RWPE1 (cell line): ENCODE measurements at places on chromosomes 2 and 18.

DNA sequence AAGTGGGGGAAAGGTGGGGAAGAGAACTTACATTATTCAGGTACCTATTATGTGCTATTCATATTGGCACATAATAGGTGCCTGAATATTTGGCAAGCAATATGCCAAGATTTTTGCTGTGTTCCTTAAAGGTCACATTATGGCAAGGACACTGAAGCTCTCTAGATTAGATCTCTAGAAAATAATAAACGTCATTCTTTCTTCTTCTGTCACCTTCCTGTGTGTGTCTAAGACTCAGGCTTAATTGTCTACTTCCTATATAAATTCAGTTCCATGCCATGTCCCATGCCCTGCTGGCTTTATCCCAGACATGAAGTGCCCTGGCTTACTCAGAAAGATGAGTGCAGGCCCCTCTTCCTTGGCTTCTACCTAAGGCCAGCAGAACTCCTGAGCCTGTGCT lies 191.1 kb upstream of the CTAGE1 start:
- no peak for DNase-seq

GRCh38 chr2:200862532-200863000 lies 1.9 kb downstream of the CLK1 start:
- DNase-seq, result no peak

GRCh38 chr2:120275617-120276400 lies 23.2 kb downstream of the RALB start:
- no peak for DNase-seq

- DNase-seq, result no peak
Observed at GRCh38 chr2:24834733-24835395, 41.6 kb downstream of the CENPO start.

GRCh38 chr2:43020296-43020695 lies 206.1 kb downstream of the ZFP36L2 start:
- no peak for DNase-seq

- DNase-seq, result no peak
Observed at GRCh38 chr18:62420151-62420512, 95.0 kb downstream of the TNFRSF11A start.

DNA sequence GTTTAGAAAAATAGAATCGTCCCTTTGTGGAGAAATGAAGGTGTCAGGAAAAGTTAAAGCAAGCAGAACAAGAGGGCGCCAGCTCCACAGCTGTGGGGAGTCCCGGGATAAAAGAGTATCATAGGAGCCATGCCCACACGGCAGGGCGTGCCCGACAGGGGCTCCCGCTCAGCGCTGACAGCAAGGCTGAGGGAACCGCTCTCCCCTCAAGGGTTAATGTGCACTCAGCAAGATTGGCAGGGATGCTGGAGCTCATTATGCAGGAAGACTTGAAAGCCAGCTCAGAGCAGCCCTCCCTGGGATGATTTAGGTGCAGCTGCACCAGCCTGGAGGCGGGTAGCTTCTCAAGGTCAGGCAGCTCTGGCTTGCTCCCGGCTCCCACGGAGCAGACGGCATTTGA lies 500.2 kb downstream of the EIPR1 start:
- no peak for DNase-seq

DNA sequence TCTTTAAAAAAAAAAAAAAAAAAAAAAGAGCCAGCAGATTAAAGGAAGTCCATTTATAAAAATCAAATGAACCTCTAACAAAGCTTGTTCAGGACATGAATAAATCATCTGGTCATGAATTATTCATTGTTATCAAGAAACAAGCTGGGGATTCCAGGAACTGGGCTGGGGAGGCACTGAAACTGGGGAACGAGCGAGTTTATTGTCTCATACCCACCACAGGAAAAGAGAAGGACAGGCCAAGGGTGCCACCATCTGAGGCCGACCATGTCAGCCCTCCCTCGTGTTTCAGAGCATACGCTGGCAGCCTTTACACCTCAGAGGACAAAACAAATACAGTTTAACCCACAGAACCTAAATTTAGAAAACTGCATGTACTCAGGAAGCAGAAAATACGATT lies 164.2 kb downstream of the VWC2L start:
- DNase-seq, result no peak

DNA sequence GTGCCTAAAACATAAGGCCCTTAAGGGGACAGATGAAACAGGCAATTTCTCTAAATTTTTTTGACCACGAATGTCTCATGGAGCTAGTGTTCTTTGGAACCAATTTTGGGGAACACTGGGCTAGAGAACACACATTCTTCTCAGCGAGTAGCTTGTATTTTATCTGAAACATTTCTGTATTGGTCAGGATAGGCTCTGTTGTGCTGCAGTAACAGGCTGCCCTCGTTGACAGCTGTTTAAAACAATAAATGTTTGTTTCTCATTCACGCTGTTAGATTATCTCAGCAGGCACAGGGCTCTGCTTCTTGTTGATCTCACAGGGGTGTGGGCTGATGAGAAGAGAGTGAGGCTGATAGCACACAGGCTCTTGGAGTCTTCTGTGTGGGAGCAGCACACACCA lies 105.3 kb downstream of the SH3RF3 start:
- DNase-seq, result no peak

DNA sequence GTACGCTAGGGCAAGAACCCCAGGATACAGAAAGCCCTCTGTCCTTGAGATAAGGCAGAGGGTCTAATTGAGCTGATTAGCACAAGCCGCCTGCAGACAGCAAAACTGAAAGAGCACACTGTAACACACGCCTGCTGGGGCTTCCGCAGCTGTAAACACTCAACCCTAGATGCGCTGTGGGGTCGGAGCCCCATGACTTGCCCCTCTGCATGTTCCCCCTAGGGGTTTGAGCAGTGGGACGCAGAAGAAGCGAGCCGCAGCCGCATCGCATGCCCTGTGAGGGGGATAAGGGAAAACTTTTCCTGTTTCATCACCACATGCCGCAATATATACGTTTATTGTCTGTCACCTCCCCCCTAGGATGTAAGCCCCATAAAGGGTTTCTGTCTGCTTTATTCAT lies 384.6 kb downstream of the PLCL1 start:
- no peak for DNase-seq

GRCh38 chr2:174842496-174842895 lies 78.2 kb upstream of the CHRNA1 start:
- no peak for DNase-seq

GRCh38 chr2:11867926-11868325 lies 121.5 kb downstream of the LPIN1 start:
- peak; percentile 68 for DNase-seq

- no peak for DNase-seq
Observed at GRCh38 chr2:75261923-75262322, 62.6 kb upstream of the TACR1 start.

DNA sequence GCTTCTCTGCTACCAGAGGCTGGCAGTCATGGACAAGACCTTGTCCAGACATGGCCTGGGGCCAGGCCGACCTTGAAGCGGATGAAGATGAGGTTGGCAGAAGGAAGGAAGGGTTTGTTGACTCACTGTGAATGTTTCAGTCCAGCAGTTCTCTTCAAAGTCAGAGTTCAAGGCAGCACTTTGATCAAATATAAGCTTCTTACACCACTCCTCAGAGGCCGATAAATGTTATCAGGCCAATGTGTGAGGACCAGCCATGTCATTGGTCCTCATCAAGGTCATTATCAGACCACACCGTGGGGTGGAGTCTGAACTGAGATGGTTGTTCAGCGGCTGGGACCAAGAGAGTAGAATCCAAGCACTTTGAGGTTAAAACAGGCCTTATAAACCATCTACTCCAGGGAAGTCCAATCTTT lies 35.5 kb downstream of the QPCT start:
- DNase-seq, result no peak

GRCh38 chr2:161976295-161976694 lies 97.7 kb downstream of the DPP4 start:
- DNase-seq, result no peak

- peak; percentile 24 for DNase-seq
Observed at GRCh38 chr2:61151436-61151835, 10.6 kb upstream of the C2orf74 start.

DNA sequence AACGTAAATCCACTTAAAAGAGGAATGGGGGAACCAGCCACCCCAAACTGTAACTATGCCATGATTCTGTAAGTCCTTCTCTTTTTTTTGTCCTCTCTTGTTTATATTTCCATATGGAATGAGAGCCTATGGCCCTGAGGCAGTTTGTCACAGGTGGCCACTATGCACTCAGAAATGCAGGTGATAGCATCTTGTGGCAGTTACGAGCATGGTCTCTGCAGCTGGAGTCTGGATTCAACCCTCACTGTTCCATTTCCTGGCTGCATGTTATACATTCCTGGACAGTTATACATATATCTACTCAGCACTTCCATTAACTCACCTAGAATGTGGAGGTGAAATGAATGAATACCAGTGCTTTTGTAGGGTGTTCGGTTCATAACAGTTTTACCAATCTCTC lies 291.5 kb upstream of the FANCL start:
- DNase-seq, result no peak

GRCh38 chr2:101361121-101361520 lies 26.2 kb downstream of the CREG2 start:
- DNase-seq, result no peak

DNA sequence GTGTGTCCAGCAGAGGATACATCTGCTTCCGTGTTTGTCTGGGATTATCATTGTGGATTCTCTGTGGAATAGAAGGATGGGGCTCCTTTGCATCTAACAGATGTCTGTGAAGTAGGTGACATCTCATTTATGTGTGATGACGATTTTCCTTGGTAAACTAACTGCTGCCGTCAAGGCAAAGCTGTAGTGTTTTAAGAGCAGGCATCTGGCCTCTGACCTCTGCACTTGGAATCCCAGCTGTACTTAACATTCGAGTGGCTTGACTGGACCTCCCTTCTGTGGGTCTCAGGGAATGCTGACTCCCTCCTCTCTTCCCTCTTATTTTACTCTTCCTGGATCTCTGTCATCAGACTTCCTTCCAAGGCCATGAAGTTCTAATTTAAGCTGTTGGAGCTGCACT lies 56.4 kb downstream of the DCDC2C start:
- DNase-seq, result no peak

- DNase-seq, result peak; percentile 73
Observed at GRCh38 chr2:138121666-138122661, 157.7 kb downstream of the HNMT start.

- DNase-seq, result peak; percentile 41
Observed at GRCh38 chr2:44707945-44708660, 233.4 kb upstream of the SIX3 start.

GRCh38 chr2:231548752-231549151 lies 18.5 kb upstream of the NMUR1 start:
- no peak for DNase-seq

- DNase-seq, result no peak
Observed at GRCh38 chr2:146978577-146979555, 866.0 kb upstream of the ACVR2A start.

- peak; percentile 14 for DNase-seq
Observed at GRCh38 chr18:62979176-62979575, 263.8 kb downstream of the PHLPP1 start.

DNA sequence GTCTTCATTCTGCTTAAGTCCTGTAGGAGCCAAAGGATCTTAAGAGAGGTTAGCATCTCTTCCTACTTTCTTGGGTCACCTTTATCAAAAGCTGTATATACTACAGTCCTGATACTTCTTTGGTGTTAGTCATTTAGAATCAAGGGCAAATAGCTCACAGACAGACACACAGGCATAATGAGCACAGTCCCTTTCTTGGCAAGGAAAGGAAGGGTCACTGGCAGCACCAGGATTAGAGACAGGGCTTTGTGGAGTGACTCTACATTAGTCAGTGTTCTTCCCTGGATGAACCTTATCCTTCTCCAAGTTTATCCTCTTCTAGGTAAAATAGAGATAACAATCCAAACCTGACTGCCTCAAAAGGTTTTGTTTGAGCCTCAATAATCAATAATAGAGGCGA lies 40.0 kb upstream of the NCKAP5 start:
- DNase-seq, result no peak

DNA sequence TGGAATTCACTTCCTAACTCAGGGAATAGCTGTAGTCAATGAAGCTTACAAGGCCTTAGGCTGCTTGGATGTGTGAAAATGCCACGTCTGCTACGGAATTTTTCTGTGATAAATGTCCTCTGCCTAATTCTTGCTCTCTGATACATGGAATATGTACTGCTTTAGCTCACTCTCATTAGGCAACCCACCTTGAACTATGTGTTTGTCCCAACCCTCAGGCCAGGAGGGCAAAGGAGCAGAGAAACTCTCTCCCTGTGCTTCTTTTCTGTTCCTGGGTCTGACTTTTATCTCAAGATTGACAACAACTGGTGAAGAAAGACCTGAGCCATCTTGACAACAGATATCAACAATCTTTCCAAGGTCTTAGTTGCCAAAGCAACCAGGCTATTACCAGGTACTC lies 143.9 kb downstream of the GCA start:
- no peak for DNase-seq

DNA sequence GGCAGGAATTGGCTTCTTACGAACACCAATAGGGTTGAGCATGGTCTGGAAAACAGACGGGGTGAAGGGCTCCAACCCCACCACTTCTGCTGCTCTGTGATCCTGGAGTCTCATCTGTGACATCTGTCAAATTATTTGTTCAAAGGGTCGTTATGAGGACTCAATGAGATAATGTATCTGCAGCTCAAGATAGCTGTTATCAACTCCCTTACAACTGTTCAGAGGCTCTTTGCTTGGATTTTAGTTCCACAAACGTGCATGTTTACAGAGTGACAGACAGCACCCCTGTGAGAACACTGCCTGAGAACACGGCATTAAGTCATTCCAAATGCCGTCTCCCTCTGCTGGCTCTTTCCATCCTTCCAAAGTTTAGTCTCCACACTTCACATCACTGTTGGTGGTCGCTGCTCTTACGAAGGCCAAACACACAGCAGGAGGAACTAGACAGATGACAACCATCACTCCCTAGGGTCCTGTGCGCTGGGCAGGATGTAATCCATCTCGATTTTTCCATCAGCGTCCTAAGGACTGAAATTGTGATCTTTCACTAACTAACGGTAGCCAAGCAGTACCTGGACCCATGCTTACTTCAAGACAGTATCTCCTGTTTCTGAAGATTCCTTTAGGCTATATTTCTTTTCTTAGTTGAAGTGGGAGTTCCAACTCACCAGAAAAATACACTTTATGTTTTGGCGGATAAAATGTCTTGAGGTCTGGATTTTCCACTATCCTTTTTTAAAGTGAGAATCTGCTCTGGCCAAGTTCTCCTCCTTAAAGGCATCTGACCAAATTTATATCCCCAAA lies 220.3 kb downstream of the ANAPC1 start:
- no peak for DNase-seq

DNA sequence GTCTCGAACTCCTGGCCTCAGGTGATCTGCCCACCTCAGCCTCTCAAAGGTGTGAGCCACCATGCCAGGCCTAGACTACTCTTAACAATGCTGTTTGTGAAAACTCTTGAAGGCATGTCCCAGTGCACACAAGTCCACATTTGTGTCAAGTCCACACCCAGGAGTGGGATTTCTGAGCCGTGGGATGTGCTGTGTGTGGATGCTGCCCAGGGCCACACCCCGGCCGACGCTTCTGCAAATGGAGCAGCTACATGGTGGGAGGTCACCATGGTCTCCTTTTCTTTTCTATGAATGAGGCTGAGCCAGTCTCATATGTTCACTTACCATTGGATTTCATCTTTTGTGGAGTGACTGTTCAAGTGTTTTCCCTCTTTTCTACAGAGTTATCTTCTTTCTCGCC lies 15.8 kb downstream of the SNED1 start:
- DNase-seq, result no peak

- no peak for DNase-seq
Observed at GRCh38 chr2:27935026-27935425, 44.5 kb downstream of the BABAM2 start.

GRCh38 chr2:222398446-222398885 lies 25.9 kb upstream of the SGPP2 start:
- DNase-seq, result no peak
